ENCODE measurements at places on chromosomes 2 and 18.

- DNase-seq, result peak; percentile 95
Observed at GRCh38 chr2:172639823-172640222, 83.9 kb downstream of the PDK1 start.

DNA sequence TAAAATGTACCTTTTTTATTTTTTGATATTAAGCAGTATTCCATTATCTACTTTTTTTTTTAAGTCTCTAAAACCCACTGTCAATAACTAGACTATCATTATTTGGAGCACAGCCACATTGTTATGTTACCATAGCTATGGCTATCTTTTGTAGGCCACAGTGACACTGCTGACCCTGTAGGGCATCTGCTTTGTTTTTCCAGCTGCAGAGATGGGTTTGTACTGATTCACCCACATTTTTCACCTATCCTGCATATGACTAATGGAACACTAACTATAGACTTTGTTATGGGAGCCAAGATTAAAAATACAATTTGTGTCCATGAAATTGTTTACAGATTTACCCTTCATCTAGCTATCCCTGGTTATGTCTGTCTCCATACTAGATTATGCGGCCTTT, 21.6 kb upstream of the OTX1 start:
- DNase-seq, result peak; percentile 71

DNA sequence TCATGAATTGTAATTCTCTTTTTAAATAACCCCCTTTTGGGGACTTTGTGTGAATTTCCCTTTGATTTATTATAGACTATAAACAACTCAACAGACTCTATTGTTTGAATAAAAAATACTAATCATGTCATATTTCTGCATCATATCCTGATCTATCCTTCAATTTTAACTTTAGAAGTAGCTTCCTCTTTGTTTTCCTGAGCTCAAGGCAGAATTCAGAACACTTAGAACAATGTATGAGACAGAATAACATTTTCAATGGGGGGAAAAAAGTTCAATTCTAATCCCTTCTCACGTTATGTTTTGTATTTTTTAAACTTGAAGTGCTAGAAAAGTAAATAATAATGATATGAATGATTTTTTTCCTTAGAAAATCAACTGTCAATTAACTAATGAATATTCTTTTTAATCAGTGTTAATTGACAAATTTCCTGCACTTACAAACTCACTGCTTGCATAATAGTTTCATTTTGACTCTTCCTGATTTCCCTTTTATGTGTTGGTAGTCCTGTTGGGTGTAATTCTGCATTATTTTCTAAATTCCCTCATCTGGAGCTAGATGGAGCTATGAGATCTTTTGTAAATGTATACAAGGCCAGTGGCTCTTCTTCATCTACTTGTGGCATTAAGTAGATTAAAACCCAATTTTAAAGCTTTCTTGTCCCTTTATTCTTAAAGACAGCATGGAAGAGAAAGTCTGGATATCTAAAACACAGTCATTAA, 326.1 kb downstream of the PARD3B start:
- peak; percentile 55 for DNase-seq

DNA sequence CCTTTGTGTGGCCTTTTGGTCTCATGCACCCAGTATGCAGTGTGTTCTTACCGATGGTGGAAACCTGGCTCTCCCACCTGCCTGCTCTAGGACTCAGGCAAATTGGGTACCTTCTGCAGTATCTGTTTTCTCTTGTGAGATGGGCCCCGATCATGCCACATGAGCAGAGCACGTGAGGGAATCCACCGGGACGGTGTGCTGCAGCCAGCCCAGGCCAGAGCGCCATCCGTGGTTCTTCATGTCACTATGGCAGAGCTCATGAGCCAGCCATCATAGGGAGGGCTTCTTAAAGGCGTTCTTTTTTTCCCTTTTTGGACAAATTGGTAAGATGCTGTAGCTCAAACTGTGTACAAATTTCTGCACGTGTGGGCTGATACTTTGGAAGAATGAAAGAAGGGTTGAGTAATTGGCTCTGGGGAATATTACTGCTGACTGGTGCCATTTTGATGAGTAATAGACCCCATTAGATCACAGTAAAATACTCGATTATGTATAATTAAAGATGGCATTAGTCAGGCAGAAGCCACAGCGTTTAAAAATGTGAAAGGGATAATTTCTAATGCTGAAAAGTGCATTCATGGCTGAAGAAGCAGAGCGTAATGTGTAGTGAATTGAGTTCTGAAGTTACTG, 19.2 kb downstream of the SH3RF3 start:
- no peak for DNase-seq

- no peak for DNase-seq
Observed at GRCh38 chr18:74679006-74679678, 81.5 kb downstream of the ZNF407 start.

DNA sequence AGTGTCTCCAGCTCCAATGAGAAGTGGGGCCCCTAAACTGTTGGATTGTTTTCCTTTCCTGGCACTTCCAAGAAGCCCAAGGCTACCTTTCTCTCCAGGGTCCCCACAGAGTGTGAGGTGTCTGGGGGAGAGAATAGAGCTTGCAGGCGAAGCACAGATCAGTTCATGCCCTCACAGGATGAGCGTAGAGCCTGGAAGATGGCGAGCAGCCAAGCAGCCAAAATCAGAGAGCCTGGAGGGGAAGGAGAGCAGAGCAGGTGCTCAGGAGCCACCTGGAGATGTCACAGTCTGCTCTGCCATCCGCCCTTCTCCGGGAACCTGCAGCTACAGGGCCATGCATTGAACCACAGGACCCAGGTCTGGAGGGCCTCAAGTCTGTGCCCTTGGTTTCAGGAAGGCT, 54.7 kb upstream of the TCF7L1 start:
- DNase-seq, result no peak

- DNase-seq, result peak; percentile 89
Observed at GRCh38 chr2:230796280-230796862, 68.4 kb upstream of the ITM2C start.

DNA sequence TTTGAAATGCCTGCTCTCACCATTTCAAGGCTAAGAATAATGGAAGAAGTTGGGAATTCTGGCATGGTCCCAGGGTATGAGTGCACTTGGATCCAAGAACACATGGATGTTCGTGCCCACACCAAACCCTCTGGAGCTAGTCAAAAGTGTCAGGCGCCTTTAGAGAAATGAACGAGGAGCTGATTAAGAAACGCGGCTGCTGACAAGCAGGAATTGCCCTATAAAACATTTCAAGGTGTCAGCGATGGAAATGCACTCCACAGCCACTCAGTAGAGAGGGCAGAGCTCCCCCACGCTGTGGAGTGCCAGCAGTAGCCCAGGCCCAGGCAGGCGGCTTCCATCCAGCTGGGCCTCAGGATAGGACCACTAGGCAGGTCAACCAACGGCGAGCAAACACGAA, 213.7 kb downstream of the TTC32 start:
- DNase-seq, result no peak

DNA sequence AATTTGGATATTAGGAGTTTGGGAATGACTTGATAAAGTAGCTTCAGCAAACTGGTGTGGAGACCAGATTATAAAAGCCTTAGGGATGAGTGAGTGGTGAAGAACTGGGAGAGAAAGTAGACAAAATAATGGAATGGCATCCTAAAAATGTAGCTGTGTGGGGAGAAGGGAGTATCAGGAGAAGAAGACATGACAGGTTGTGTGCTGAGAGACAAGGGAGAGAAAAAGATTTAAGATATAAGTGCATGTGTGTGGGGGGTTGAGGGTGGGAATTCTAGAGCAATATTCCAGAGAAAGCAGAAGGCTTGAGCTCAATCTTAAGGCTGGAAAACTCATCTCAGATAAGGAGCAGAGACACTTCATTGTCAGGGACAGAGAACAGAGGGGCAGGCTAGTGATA, 159.5 kb downstream of the HNMT start:
- DNase-seq, result no peak

- DNase-seq, result peak; percentile 61
Observed at GRCh38 chr2:67997528-67997900, 65.3 kb downstream of the C1D start.

- no peak for DNase-seq
Observed at GRCh38 chr2:236215761-236216333, 47.7 kb upstream of the GBX2 start.

DNA sequence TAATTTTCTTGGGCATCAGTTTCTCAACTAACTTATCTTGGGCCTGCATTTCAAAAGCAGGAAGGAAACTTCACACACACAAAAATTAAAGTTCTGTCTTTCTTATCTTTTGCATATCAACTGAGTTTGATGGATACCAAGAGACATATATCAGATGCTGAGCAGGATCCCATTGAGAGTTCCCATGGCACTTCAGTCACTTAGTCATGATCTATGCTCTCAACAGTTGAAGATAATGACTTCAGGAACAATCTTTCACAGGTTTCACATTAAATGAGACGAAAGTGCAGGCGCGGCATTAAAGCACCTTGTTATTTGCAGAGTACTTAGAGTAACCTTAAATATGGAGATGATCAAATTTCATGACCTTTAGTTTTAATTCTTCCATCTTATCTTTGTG, 2139.8 kb upstream of the CELF4 start:
- DNase-seq, result no peak

DNA sequence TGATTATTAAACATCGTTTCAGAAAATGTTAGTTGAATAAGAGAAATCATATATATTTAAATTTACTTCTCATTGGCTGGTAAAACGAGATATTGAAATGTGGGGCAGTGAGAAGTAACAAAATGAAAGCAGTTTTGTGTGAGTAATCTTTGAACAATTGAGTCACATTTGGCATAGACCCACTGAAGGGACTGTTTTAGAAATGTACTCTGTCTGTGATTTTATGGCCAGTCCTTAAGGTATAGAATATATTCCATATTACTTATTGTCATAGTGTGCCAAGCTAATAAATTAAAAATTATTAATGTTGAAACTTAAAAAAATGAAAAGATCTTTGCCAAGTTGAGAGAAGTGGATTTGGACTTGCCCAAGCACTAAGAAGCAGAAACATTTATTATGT, 222.4 kb upstream of the COL3A1 start:
- DNase-seq, result no peak

DNA sequence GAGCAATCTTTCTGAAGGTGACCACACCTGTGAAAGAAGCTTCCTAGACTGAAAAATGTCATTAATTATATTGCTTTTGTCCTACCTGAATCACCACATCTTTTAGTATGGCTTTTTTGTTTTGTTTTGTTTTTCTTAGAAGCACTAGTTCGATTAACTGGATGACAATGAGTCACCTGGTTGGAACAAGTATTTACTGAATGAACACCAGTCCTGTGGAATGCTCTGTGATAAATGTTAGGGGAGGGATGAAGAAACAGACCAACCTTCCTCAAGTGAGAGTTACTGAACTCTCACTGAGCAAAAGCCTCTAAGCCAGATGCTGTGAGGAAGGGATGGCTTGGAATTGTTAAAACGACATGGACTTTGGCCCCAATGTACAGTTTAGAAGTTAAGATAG, 26.8 kb upstream of the DCC start:
- DNase-seq, result no peak

DNA sequence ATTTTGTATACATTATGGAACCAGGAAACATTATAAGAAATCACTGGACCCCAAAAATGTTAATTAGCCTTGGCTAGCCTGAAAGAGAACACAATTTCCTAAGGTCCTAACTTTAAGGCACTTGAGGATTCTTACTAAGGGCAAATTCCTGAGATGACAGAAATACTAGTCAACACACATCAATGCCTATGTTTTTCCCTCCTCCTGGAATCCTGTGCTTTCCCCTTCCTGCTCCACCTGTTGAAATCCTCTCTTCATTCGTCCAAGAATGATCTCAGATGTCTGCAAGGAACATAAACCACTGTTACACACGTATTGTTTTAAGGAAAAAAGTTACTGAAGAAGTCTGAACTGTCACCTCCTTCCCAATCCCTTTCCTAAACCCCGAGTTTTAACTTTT, 21.2 kb upstream of the DARS1 start:
- peak; percentile 14 for DNase-seq

GRCh38 chr18:371609-371982, 103.7 kb upstream of the THOC1 start:
- DNase-seq, result no peak

DNA sequence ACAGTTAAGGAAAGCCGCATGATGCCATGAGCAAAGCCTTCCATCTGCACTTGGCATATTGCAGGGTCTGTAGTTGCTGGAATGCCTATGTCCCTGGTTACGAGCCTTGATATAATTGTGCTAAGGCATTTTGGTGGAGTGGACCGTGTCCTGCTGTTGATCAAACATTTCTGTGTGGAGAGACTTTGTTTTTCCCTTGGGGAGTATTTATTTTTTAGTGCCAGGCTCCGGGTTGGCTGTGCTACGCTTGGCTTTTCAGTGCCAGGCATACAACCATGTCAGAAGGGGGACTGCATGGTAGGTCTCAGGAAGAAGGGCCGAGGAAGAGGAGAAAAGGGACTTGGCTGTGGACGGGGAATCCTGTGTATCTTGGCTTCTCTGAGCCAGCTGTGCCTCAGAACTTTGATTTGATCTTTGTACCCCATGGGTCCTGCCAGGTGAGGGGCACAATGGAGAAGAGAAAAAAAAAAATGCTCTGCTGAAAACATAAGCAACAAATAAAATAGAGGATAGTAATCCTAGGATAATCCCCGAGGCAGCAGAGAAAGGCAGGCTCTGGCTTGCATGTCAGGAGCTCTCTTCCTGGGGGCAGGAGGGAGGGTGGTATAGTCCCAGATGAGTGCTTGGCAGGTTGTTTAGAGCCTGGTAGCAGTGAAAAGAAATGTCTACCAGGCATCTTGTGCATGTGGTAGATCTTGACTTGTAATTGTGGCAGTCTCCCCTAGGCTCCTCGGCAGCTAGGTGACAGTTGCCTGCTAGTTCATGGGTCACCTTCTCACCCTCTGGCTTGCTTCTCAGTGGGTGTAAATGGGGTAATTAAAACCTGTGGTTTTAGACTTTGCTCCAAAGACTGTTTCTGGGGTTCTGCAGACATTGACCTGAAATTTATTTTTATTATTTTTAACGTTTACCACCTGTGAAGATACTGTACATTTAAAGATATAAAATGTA, 233.0 kb downstream of the NEDD4L start:
- DNase-seq, result no peak

- no peak for DNase-seq
Observed at GRCh38 chr2:219002395-219003266, 9.4 kb upstream of the CRYBA2 start.

DNA sequence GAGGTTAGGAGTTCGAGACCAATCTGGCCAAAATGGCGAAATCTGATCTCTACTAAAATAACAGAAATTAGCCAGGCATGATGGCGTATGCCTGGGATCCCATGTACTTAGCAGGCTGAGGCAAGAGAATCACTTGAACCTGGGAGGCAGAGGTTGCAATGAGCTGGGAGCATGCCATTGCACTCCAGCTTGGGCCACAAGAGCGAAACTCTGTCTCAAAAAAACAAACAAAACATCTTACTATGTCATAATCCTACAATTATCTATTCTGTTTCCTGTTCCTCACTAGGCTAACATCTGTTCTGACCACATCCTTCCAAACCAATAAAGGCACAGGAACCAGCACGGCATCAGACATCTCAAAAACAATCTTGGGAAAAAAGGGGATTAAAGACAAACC, 361.8 kb upstream of the UBE2E3 start:
- DNase-seq, result peak; percentile 78

DNA sequence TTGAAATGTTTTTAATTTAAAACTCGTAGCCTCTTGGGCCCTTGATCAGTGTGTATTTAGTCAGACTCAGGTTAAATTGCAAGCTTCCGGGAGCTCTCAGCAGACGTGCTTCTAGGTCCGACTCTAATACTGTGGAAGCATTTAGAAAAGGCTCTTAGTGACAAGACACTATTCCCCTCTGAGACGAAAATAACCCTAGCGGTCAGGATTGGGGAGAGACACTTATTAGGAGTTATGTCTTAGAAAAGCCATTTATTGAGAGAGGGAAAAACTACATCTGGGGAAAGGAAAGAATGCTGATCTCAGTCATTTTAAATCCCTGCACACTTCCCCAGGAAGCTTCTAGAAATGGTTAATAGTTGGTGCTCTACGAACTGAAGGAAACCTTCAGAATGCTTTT, 110.5 kb upstream of the NCK2 start:
- DNase-seq, result no peak

Data from iris pigment epithelial cell (primary cell).